Stimulated activated CD4-positive, alpha-beta T cell treated with anti-CD3 and anti-CD28 coated beads, TNF-alpha, amount 100 ng/mL, for 1 hour (primary cell): ENCODE measurements at places on chromosomes 4 and X.

DNA sequence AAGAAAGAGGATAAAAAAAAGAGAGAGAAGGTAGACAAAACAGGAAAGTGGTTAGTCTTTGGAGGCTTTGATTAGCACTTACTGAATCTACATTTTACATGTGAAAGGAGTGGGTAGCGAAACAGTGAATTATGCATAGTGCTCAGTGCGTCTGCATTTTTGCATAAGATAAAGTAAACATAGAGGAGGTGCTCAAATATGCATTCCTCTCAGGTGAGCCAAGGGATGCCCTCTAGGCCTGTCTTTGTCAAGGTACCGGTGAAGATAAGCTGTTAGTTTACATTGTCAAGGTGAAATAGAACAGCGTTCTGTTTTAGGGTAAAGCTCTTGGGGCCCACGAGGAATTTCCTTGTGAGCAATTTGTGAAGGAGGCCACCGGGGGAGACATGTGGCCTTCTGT lies 260.6 kb downstream of the TRIML1 start:
- no peak for DNase-seq

DNA sequence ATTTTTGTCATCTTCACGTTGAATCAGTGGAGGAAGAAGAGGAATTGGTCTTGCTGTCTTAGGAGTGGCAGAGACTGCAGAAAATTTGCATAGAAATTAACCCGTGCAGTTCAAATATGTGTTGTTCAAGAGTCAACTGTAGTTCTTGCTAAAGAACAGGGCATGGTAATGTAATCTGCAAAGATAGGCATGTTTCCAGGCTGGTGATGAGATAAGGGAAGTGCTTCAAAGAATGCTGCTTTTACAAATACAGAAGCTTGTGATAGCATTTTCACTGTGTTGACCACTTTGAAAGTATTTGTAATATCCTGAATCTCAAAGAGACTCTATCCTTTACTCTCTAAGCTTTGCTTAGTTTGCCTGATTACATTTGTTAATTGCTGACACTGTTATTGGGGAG lies 60.1 kb downstream of the PRRG1 start:
- no peak for DNase-seq

DNA sequence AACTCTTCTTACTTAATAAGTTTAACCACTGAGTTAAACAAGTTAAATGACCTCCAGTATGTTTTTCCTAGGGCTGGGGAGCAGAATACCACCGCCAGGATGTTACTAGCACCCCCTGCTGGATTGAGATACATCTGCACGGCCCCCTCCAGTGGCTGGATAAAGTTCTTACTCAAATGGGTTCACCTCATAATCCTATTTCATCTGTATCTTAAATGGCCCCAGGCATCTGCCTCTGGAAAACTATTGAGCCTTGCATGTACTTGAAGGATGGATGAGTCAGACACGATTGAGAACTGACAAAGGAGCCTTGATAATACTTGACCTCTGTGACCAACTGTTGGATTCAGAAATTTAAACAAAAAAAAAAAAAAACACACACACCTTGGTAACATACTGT lies 61.5 kb upstream of the MMAA start:
- no peak for DNase-seq

GRCh38 chr4:185011408-185011807 lies 6.9 kb upstream of the HELT start:
- no peak for DNase-seq

DNA sequence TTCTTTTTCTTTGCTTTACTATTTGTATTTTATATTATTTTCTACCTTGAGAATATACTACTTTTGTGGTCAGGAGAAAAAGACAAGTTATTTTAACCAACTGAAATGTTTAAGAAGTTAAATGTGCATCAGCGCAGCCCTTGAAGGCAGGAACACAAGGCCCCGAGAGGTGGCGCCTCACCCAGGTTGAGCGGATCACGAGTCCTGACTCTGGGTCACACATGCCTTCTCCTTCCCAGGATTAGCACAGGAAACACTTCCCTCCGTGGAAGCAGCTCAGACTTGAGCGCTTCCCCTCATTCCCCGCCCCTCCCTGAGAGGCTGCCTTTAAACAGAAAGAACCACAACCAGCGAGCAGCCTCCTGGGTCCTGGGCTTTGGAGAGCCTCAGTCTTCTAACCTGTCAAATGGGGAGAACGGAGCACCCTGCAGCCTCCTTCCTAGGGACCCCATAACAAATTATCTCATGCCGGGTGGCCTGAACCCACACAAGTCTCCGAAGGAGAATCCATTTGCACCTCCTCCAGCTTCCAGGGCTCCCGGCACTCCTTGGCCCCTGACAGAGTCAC lies 217.6 kb downstream of the AFAP1 start:
- no peak for DNase-seq

DNA sequence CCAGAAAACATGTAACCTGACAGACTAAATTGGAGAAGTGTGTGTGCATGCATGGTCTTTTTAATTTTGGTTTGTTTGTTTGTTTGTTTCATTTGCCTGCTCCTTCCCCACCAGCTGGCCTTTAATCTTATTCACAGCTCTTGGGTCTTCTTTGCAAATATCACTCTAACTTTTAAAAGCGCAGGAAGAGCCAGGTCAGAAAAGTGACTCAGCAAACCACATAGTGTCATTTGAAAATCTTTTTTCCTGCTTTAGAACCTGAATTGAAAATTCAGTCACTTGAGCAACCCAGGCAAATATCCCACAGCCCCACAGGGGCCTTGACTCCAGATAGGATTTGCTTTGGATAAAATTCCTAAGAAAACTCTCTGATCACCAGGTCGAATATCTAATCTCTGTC lies 4.6 kb downstream of the TMEM255A start:
- no peak for DNase-seq

DNA sequence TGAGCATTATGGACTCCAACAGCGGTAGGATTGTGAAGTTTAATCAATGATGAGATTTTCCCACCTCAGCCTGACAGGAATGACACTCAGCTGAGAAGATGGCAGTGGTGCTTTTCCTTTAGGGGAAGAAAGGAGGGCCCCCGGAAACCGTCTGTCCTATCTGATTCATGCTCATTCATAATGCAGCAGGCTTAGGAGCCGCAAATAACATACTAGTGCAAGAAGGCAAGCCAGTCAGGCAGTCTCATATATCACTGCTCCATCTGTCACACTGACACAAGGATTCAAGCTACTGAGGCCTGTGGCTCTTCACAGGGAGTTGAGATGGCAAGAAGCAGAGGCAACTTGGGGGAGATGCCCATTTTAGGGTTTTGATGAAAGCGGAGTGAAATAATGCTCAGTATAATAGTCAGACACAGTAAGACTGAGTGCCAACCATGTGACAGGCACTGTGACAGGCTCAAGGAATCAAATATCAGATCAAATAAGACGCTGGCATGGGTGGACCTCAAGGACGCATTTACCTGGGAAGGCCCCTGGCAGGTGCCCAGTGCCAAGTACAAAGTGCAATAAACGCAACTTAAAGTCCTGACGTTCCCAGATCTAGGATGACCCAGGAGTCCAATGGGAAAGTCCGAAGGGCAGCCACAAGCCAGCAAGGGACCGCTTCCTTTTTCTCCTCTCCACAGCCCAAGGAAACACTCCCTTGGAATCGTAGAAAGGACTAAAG lies 63.4 kb downstream of the FHDC1 start:
- no peak for DNase-seq

GRCh38 chr4:24840362-24840761 lies 45.0 kb downstream of the SOD3 start:
- no peak for DNase-seq

GRCh38 chr4:10737337-10737736 lies 52.8 kb upstream of the CLNK start:
- no peak for DNase-seq

DNA sequence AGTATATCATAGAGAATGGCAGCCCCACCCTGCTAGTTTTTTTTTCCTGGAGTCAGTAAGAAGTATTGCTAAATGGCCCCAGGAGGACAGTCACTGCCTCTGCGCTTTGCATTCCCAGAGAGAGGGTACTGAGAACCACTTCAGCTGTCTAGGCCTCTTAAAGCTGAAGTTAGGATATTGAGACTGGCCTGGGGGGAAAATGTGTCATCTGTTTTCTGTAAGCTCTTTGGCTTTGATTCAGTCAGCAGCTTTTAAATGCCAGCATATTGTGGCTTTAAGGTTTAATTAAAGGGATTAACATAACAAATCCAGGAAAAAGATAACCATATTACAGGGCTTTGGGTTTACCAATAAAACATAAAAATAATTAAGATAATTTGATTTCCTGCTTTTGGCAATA lies 852.0 kb downstream of the PCDH18 start:
- no peak for DNase-seq

GRCh38 chr4:67325791-67326190 lies 219.5 kb downstream of the CENPC start:
- DNase-seq = no peak

- no peak for DNase-seq
Measured at GRCh38 chr4:153242839-153243324, 38.6 kb downstream of the TRIM2 start.

- no peak for DNase-seq
Measured at GRCh38 chr4:186249785-186250754, 15.9 kb upstream of the F11 start.

- no peak for DNase-seq
Measured at GRCh38 chr4:4362991-4363697, 23.8 kb upstream of the NSG1 start.

DNA sequence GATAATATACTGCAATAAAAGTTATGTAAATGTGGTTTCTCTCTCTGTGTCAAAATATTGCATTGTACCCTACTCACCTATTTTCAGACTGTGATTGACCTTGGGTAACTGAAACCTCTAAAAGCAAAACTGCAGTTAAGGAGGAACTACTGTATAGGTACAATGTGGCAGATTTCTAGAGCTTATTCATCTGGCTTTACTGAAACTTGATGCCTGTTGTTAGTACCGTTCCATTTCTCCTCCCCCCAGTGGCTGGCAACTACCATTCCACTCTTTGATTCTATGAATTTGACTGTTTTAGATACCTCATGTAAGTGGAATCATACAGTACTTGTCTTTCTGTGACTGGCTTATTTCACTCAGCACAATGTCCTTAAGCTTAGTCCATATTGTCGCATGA lies 61.9 kb downstream of the HOPX start:
- no peak for DNase-seq

- DNase-seq = no peak
Measured at GRCh38 chrX:13752646-13753045, 18.1 kb downstream of the OFD1 start.

DNA sequence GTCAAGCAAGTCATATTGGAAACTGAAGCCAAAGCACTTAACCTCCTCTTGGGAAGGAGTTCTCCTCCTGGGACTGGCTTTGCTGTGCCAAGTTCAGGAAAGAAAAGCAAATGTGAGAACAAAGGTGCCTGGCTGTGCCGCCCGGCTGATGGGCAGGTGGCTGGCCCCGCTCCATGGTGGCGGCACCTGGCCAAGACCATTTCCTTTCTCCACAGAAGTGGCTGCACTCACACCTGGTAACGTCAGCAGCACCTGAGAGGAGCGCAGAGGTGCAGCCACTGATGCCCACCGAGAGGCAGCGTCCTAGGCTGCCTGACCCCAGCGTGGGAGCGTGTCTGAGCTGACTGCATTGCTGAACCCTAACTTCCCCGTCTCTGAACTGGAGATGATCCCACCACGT lies 54.3 kb downstream of the DCTD start:
- DNase-seq = no peak

DNA sequence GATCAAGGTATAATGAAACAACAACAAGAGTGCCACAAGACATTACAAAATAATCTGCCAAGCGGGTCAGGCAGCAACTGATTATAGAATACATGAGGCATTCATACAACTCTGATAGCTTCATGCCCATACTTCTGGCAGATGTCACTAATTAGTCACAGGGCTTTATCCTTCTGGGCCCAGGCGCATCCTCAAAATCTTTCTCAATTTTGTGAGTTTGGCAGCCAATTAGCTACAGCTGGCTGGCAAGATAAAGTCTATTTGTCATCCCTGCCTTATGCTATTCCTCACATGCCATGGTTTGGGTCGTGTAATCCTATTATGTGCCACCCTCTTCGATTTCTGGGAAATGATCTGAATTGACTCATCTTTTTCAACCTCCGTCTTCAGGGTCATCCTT lies 254.3 kb downstream of the PACRGL start:
- no peak for DNase-seq

DNA sequence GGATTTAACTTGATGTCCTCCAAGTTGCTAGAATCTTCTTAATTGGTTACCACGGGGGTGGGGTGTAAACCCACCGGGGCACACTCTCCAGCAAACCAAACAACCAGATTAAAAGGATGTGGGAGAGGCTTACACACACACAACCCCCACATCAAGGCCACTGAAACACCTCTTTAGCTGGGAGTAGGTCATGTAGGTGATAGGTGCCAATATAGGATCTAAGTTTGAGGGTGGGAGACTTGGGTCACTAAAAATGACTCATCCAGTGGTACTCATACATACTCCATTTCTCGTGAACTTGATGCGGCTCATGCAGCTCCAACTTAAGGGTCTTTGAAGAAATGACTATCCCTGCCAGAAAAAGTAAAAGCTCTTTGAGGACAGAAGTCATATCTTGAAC lies 20.5 kb upstream of the CD40LG start:
- no peak for DNase-seq

DNA sequence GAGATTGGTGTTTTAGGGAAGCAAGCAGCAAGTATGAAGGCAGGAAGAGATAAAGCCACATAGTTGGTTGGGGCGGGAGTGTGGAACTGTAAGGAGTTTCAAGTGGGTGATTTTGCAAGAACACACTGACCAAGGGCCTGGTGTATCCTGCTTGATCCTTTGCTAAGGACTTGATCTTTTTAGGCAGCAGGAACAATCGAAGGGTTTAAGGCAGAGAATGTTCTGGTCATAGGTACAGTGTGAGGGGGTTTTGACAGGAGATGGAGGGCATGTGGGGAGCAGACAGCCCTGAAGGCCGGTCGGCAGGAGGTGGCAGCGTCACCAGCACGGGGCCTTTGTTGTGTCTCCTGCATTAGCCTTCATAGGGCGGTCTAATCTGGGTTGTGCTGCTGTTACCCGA lies 54.7 kb downstream of the FAM193A start:
- DNase-seq = no peak

DNA sequence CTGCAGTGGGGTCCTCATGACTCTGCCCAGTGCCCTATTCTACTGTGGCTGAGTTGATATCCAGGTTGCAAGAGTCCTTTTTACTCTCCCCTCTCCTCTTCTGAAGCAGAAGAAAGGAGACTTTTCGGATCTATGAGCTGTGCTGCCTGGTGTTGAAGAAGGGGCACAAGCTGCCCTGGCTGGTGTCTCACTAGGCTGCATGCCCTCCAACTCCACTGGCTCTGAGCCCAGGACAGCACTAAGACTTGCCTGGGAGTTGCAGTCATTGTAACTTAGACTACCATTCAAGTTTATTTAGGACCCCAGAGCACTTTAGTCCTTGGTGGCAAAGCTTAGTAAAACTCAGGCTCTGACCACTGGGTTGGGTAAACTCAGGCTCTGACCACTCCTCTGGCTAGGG lies 89.4 kb downstream of the GABRB1 start:
- no peak for DNase-seq

GRCh38 chrX:117120700-117121099 lies 657.9 kb upstream of the CT83 start:
- DNase-seq = no peak
